Stomach (tissue), 19 donors: ENCODE measurements at places on chromosomes 6 and 20. TPM values are rescaled to one million over a fixed set of nuclear protein-coding genes. Genes with fewer than 3 reads are reported as not detected.

- peak; percentile 54 for DNase-seq
Measured at GRCh38 chr6:47592131-47592840, 106.1 kb upstream of the ADGRF4 start.

GRCh38 chr6:4506223-4506622 is 270.0 kb upstream of the CDYL start:
- no peak for DNase-seq

DNA sequence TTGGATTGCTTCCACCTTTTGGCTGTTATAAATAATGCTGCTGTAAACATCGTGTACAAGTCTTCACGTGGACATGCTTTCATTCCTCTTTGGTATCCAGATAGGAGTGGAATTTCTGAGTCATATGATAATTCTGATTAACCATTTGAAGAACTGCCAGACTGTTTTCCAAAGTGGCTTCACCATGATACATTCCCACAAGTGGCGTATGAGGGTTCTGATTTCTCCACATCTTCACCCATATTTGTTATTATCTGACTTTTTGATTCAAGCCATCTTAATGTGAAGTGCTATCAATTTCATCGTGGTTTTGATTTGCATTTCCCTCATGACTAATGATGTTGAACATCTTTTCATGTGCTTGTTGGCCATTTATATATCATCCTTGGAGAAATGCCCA is 2.9 kb upstream of the SNRPB start:
- no peak for DNase-seq

Gene WFDC5
- total RNA-seq: not detected

DNA sequence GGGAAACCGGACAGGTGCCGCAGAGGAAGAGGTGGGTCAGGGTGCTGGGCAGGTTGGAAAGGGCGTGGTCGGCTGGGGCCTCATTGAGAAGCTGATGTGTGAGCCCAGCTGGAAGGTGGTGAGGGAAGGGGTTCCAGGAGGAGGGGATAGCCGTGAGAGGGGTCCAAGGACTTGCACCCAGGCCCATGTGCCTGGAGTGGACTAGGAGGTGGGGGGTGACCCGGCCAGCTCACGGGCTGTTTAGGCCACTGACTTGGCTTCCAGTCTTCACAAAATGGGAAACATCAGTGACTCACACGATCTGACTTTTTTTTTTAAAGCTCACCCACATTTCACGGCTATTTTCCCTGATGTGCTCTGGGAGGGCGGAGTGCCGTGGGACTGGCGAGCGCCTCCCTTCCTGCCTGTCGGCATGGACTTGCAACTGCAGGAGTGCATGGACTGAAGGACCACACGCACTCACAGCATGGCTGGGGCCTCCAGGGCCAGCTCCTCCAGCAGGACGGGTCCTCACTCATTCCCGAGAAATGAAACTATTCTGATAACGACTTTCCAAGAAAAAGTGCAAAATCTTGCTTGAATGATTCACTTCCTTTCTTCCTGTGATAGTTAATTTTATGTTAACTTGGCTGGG is 13.5 kb upstream of the PDE10A start:
- no peak for DNase-seq

- DNase-seq: peak; percentile 80
Measured at GRCh38 chr20:31704225-31705119, 18.2 kb downstream of the BCL2L1 start.

DNA sequence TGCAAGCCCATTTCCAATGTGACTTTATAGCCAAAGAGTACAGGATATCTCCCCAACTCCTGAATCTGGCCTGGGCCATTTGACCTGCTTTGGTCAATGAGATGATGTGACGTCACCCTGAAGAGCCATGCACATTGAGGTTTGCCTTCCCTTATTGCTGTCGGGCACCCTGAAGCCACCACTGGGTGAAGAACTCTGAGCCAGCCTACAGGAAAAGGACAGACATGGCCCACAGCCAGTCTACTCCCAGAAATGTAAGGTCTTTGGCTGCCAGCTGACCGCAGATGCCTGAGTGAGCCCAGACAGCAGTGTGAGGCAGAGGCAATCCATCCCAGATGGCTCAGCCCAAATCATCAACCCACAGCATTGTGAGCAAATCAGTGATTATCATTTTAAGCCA is 3.7 kb upstream of the SYNDIG1 start:
- no peak for DNase-seq

DNA sequence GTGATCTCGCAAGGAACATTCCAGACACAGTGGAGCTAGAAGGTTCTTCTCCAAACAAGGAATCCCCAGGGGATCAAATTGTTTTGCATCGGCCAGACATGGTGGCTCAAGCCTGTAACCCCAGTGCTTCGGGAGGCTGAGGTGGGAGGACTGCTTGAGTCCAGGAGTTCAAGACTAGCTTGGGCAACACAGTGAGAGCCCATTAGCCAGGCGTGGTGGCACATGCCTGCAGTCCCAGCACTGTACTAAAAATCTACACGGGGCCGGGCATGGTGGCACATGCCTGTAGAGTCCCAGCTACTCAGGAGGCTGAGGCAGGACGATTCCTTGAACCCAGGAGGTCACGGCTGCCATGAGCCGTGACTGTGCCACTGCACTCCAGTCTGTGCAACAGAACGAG is 15.3 kb downstream of the GMEB2 start:
- DNase-seq: no peak

Gene UNC5CL
- 13.2 TPM for total RNA-seq

- DNase-seq: no peak
Measured at GRCh38 chr6:89640804-89641203, 2.3 kb upstream of the LYRM2 start.

DNA sequence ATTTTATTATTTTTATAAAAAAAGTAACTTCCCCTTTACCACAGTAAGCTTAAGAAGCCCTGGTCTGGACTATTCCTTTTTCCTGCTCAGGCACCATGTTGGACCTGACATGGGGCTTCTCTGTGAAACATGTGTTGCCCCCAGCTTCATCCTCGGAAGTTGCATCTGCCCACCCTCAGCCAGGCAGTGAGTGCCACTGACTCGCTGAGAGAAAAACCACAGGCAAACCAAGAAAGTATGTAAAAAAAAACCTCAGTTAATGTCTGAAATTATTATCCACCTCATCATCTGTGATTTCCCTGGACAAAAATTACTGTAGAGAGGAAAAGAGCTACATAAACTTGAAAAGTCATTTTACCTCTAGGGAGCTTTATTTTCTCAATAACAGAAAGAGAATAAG is 109.9 kb upstream of the MCHR2 start:
- DNase-seq: no peak

GRCh38 chr6:159439651-159440050 is 253.4 kb downstream of the SOD2 start:
- no peak for DNase-seq

GRCh38 chr6:56796196-56796532 is 153.5 kb upstream of the DST start:
- DNase-seq: no peak

GRCh38 chr20:13392391-13392790 is 171.3 kb downstream of the ISM1 start:
- no peak for DNase-seq

- no peak for DNase-seq
Measured at GRCh38 chr6:9982215-9982614, 432.7 kb downstream of the TFAP2A start.

DNA sequence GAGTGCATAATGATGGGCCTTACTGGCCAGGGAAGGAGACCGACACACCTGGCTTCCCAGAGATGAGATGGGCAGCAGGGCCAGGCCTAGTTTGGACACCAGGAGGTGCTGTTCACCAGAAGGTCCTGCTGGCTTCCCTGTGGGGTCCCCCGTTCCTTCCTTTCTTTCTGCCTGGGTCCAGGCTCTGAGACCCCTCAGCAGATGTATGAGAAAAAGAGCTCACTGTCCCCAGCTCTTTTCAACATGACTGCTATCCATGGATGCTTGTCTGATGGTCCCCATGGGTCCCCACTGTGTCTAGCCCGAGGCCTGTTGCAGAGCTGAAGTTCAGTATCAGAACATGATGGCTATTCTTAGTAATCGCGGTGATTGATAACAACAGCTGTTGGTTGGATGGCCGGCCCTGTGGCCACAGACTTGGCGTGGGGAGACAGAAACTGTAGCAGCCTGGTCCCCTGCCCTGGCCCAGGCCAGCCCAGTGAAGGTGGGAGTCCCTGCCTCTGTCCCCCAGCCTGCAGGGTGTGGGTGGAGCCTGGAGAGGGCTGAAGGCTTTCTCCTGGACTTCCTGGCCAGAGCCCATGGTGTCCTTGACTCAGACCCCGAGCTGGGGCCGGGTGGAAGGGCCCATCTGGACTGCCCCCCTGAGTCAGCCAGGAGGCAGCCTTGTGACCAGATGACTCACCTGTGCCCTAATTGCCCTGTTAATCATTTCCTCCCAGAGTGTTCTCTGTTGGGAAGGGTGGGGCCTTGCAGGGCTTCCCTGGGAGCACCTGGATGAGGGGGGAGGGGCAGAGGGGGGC is 9.9 kb upstream of the BAK1 start:
- peak; percentile 94 for DNase-seq

GRCh38 chr6:43943781-43944250 is 173.8 kb downstream of the VEGFA start:
- no peak for DNase-seq

GRCh38 chr6:158808442-158808833 is 10.7 kb downstream of the EZR start:
- DNase-seq: peak; percentile 34

Gene TBXT
- total RNA-seq: not detected

Gene TMC2
- not detected for total RNA-seq

Gene UBE2C
- not detected for total RNA-seq

DNA sequence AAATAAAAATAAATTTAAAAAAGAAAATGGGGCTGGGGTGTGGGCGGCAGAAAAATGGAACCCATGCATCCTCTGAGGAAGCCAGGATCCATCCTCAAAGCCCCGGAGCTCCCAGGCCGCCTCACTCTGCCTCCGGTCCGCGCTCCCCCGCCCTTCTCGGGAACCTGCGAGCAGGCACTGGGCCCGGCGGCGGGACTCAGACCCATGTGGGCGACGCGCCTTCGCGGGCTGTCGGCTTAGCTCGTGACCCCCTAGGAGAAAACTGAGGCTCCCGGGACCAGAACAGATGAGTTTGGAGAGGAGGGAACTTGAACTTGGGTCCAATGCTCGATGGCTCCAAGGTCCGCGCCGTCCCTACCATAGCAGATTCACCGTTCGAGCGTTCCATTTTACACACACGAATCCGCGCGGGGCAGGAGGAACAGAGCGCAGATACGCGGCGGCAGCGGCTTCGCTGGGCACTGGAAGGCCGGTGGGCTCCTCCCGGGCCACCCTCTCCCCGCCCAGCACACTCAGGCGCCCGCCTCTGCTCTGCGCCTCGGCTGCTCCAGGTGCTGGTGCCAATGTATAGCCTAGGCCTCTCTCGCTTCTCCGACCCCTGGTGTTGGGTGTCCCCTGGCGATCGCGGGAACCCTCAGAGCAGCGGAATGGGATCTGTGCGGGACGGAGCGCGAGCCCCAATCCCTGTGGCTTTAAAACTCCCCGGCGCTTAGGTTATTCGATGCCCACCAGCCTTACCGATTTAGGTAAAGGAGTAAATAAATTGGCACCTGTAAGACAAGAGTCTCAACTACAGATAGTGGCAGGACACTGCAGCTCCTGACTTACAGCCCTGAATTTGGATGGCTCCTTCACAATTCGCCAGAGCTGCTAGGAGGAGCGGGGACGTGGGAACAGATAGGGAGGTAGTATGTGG is 39.2 kb downstream of the DPPA5 start:
- DNase-seq: peak; percentile 33

- DNase-seq: no peak
Measured at GRCh38 chr6:111243095-111243494, 155.8 kb downstream of the SLC16A10 start.

Gene LPIN3
- total RNA-seq: 14.2 TPM

GRCh38 chr6:113651920-113652319 is 205.2 kb upstream of the MARCKS start:
- DNase-seq: no peak

DNA sequence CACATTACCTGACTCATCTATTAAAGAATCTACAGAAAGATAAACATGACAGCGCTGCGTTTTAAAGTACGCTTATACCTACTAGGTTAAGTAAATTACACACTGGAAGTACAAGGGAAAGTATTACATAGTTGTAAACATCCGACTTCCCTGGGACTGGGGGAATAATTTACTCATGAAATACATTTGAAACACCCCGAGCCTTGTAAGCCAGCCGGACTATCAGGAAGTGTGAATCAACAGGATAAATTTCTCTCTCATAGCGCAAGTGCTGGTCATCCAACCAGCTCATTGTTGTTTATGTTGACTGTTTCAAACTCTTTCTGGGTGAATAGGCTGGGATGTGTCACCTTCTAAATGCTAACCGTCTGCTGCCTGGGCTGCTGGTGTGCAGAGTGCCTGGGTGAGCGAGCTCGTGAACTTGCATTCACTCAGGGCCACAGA is 4.9 kb downstream of the BMP6 start:
- DNase-seq: no peak
